Stimulated activated naive CD4-positive, alpha-beta T cell treated with Interleukin-2 at 50 U/mL for 16 hours (primary cell): ENCODE measurements at places on chromosomes 5 and 9.

- no peak for DNase-seq
These were observed 596 bp upstream of the CDC37L1 start for GRCh38 chr9:4678679-4679267.

GRCh38 chr9:102499468-102499867 lies 495.7 kb upstream of the CYLC2 start:
- no peak for DNase-seq

GRCh38 chr5:34475249-34475966 lies 180.7 kb upstream of the RAI14 start:
- no peak for DNase-seq

- no peak for DNase-seq
These were observed 940.1 kb upstream of the WWC1 start for GRCh38 chr5:167351316-167351715.

- DNase-seq, result no peak
These were observed 213.4 kb downstream of the MARCHF11 start for GRCh38 chr5:15966066-15966640.

- no peak for DNase-seq
These were observed 23.2 kb downstream of the DNM1 start for GRCh38 chr9:128226412-128226801.

DNA sequence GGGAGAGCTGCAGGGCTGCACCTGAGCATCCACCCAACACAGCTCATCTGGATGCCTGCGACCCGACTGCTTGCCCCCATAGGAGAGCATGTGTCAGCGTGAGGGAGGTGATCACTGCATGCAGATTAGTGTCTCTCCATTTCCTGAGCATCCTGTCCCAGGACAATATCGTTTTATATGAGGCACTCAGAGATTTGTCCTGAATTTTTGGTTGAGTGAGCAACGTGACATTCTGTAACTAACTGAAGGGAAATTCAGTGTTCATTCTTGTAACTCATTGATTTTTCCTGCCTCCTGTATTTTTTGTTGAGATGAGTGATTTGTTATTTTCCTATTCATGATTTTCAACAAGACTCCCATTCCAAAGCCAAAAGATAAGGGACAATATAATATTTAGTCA lies 20.7 kb upstream of the ANKRD34B start:
- DNase-seq, result no peak

- peak; percentile 39 for DNase-seq
These were observed 6.3 kb upstream of the TRMT10B start for GRCh38 chr9:37747271-37747753.

DNA sequence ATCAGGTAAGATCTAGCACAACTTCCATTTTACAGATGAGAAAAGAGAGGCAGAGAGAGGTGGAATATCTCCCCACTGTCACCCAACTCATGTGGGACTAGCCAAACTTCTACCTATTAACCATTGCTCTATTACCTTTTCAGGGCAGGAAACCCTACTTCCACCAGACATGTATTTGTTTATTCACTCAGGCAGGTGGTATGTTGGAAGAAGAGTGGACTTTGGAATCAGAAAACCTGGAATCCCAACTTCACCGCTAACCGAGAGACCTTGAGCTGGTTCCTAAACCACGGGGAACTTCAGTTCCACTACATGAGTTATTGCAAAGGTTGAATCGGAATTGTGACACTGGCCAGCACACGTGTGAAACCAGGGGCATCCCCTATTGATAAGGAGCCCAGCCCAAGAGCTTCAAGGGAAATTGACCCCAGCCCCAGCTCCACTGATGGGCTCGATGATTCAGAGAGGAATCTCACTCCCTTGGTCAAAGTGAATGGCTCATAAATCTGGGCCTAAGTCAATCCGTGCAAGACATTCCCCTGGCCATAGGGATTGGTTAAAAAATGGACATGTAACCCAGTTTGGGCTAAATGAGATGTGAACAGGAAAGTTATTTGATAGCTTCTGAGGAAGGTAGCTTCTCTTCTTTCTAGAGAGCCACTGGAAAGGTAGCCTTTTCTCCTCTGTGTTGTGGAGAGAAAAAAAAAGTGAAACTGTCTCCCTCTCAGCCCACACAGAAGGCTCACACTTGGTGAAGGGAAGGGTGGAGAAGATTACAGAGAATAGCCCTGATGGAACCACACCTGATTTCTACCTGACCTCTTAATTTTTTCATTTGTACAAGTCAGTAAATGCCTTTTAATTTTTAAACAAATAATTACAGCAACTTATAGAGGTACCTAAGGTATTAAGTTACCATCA lies 5.5 kb upstream of the GLIS3 start:
- DNase-seq, result no peak

DNA sequence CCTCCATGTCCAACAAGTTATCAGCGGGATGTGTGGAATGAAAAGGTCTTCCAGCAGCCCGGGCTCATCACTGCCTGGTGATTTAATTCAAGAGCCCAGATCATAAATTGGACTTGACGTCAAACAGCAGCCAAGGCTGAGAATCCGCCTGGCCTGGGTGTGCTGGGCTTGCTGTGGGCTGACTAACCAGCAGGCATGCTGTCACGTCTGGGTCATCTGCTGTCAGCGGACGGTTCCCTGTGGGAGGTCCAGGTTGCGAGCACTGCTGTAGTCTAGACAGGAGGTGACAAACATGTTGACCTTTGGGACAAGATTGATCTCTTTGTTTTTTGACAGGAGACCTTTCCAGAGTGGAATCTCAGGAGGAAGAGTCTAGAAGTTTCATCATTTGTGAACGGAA lies 289.7 kb downstream of the OSTF1 start:
- DNase-seq, result no peak

DNA sequence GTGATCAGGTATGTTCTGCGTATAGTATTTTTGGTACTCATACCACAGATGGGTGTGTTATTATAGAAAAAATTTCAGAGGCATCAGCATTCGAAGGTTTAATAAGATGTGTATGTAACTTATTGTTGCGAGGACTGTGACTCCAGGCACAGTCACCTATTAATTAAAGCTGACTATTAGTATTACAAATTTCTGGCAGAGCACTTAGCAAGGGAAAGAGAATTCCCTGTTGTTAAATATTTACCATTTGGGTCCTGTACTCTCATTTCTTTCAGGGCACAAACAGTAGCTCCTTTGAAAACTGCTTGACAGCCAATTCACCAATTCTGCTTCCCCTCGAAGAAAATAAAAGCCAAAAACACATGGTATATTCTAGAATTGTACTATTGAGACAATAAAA lies 653.8 kb downstream of the ELAVL2 start:
- DNase-seq, result no peak

- no peak for DNase-seq
These were observed 53.5 kb downstream of the FBXO38 start for GRCh38 chr5:148437249-148437648.

- DNase-seq, result peak; percentile 31
These were observed 3.9 kb upstream of the NKD2 start for GRCh38 chr5:1004461-1005248.

GRCh38 chr9:106929471-106930177 lies 66.7 kb downstream of the ZNF462 start:
- DNase-seq, result no peak

- peak; percentile 38 for DNase-seq
These were observed 851 bp upstream of the ZDHHC12 start for GRCh38 chr9:128724744-128725211.

- no peak for DNase-seq
These were observed 47.4 kb upstream of the VLDLR start for GRCh38 chr9:2574203-2574602.

- peak; percentile 17 for DNase-seq
These were observed 977 bp downstream of the MGAT4B start for GRCh38 chr5:179805529-179806249.

GRCh38 chr5:74517700-74518099 lies 122.8 kb downstream of the ENC1 start:
- DNase-seq, result no peak

DNA sequence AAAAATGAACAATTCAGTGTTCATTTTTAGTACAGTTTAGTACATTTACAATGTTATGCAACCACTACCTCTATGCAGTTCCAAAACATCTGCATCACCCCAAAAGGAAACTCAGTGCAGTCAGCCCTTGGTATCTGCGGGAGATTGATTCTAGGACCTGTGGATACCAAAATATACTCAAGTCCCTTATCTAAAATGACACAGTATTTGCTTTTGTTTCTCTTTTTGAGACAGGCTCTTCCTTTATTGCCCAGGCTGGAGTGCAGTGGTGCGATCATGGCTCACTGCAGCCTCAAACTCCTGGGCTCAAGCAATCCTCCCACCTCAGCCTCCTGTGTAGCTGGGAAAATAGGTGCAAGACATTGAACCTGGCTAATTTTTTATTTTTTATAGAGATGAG lies 114.0 kb downstream of the PIP5K1B start:
- DNase-seq, result no peak

- DNase-seq, result no peak
These were observed 10.0 kb downstream of the NAIF1 start for GRCh38 chr9:128056887-128057723.

DNA sequence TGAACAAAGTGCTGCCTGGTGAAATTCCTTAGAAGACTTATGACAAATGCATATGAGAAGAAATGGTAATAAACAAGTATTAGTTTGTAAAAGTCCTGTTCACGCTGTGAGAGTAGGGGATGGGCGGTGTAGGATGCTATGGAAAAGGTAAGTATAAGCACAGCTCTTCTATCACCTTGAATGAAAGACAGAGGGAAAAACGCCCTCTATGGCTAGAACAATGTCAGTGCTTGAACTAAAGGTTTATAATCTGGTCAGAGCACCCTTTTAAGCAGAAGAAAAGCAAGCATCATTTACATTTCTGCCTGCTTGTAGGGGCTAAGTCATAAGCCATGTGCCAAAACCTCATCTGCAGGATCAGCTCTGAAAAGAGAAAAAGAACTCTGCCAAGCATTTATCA lies 115.2 kb downstream of the LHFPL2 start:
- no peak for DNase-seq

GRCh38 chr5:68339921-68340321 lies 124.4 kb downstream of the PIK3R1 start:
- DNase-seq, result no peak

DNA sequence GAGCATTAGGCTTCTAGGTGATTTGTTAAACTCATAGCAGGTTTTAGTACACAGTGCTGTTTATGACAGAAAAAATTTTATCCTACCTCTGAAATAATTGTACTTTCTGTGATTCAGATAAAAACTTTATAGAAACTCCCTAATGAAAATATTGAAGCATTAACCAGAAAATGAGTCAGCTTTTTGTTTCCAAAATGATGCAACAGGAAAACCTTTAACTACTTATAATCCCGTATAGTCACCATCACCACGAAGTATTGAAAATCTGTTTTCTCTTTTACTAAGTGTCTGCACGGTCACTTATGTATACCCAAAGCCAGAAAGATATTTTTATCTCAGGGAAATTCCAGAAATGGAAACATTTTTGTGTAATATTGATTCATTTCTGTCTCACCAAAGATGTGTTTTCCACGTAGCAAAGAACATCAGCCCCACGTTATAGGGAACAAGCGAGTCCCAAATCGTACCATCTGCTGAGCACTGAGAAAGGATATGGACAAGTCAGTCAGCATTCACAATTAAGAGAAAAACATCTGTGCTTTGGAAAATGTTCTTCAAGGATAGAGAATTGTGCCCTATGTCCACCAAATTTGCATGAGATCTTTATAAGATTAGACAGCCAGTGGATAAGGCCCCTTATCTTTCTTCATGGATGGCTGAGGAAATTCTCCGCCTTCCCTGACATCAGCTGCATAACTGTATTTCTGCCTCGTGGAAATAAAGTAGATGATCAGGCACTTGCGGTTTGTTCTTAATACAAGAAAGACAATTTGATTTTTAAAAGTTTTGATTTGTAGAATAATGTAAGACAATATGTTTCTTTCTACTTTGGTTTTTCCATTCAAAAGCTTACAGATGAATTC lies 41.9 kb downstream of the TNFAIP8 start:
- DNase-seq, result peak; percentile 13

GRCh38 chr9:127530206-127530941 lies 79.1 kb downstream of the LRSAM1 start:
- no peak for DNase-seq

- DNase-seq, result no peak
These were observed 853.3 kb downstream of the MAT2B start for GRCh38 chr5:164358531-164359259.

GRCh38 chr9:104633976-104634520 lies 16.0 kb upstream of the OR13C9 start:
- no peak for DNase-seq

DNA sequence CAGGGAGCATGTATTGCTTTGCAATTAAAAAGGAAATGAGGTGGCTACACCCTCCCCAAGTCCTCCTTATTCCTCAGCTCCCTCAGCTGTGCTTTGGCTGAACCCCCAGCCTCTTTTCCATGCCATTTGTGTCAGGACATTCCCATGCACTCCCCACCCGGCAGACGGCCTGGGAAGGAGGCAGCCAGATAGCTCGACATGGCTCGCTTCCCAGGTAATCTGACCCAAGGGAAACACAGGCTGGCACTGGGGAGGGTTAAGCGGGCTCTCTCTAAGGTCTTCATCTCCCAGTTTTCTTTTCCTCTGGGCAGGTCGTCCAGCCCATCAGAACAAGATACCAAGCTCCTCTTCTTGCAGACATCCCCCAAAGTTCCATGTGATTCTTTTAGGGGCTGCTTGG lies 31.2 kb downstream of the BTNL9 start:
- no peak for DNase-seq

- DNase-seq, result no peak
These were observed 15.8 kb downstream of the CORO2A start for GRCh38 chr9:98176391-98177259.

DNA sequence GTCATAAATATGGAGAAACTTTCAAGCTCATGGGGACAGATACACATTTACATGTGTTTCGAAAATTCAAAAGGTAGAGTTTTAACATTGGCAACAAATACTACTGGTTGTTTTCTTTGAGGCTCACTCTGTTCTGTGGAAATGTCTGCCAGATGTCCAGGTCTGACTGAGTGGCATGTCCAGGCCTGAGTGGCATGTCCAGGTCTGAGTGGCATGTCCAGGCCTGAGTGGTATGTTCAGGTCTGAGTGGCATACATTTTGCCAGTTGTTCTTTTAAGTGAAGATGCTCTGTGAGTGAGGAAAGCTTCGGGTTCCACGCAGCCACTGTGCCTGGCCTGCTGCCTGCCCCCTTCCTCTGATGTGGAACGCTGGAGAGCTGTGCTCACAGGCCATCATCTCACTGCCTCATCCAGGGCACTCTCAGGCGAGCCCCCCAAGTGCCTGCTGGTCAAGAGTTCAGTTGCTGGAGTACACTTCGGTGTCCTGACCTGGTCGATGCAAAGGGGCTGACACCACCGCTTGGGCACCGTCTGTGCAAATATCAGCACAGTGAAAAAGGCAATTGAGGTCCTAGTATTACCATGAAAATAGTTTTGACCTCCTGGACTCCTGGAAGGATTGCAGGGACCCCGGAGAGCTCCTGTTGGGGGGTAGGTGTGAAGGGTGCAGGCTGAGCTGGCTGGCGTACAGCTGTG lies 89.9 kb downstream of the EHMT1 start:
- DNase-seq, result no peak

DNA sequence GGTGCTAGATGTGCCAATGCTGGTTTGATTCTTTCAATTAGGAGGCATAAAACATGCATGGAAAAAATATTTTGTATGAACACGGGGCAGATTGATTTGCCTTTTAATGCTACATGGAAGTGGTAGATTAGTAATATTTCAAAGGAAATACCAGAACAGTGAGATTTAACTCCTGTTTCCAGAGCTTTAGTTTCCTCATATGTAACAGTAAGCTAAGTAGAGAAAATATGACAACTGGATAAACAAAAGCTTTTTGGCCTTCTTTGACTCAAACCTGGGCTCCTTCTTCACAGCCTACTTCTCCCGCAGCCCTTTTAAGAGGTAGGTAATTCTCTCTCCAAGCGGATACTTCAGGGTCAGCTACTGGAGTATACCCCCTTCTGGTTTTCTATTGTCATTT lies 254.2 kb upstream of the TRPC7 start:
- DNase-seq, result no peak

GRCh38 chr9:94586814-94587213 lies 6.8 kb downstream of the FBP2 start:
- DNase-seq, result no peak
